ENCODE measurements at places on chromosomes 2 and 18.
A peak's percentile ranks its signal among the peaks of the same experiment; 100 is the strongest.

- DNase-seq, result no peak
Observed at GRCh38 chr2:176122683-176123410, at the start of gene HOXD9. TSS of gene HOXD9 (plus strand) at chr2:176122719. CDS start at chr2:176122769, 50 bp downstream.

DNA sequence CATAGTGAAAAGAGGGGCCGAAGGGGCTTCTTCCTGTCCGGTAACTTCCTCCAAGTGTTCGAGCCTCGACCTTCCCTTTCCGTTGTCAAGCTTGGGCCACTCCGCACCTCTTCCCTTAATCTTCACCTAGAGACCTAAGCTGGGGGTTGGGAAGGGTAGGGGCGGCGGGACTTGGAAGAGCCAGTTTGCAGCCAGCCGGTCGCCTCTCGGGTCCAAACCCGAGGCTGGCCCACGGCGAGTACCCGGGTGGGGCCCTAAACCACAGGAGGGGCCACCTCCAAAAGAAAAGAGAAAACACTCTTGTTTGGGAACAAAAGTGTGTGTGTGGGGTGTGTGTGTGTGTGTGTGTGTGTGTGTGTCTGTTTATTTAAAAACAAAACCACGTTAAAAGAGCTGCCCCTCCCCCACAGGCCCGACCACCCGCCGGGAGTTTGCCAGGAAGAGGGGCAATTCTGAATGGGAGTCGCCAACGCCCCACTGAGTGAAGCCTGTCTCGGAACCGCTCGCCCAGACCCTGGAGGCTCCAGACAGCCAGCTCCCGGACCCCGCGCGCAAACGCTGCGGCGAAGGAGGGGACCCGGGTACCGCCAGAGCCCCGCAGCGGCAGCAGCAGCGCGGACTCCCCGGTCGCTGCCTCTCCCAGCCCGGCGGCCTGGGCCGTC lies 488 bp upstream of the RHOB start:
- no peak for DNase-seq

DNA sequence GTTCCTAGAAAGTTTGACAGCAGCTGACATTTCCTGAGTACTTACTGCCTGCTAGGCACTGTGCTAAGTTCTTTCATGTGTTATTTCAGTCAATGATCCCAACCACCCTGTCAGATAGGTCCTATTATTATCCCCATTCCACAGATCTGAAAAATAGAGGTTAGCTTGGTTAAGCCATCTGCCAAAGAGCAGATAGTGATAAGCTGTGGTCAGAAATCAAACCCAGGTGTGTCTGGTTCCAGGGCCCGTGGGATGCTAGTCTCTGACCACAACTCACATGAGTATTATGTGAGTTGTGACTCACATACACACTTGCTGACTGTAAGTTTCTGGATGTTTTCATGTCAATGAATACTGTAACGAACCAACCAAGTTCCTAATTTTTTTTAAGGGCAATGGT lies 132.0 kb upstream of the APCDD1 start:
- DNase-seq, result no peak

DNA sequence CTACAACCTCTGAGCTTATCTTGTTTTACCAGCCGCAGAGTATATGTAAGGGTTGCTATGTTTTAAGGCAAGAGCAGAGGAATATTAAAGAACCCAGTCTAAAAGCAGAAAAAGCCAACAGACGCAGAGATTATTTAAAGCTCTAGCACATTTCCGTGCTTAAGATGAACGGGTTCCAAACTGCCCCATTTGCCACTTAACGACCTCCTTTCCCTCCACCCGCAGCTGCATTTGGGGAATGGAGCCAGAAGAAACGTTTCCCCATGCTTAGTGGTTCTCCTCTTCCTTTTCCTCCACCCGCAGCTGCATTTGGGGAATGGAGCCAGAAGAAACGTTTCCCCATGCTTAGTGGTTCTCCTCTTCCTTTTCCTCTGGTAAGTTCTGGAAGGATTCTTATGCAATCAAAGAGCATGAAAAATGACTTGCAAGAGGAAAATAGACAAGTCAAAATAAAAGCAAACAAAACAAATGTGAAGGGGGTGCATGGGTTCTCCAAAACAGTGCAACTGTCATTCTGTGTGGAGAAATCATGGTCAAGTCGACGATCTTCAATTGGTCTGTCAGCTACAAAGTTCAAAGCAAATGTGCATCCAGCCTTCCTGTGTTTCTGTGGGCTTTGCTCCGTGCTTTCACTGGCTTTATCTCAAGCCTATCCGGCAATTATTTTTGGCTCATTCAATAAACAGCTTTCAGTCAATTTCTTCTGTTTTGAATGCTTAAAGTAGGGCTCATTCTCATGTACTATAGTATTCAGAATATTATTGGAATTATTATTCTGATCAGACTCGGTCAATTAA lies 57.8 kb downstream of the DIPK1C start:
- DNase-seq, result no peak

DNA sequence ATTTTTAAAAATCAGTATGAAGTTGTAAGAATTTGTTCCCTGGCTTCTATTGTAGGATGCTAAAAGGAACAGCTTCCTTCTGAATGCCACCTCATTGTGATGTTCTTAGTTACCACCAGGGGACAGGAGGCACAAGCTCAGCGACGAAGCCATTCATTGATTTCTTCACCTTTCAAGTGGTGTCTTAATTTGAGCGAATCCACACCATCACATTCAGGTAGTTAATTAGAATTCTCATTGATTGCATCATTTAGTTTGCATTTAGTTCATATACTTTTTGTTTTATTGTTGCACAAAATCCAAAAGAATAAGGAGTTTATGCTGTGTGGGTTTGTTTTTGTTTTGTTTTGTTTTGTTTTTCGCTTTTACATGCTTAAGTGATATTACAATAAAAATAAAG lies 23.1 kb downstream of the CYP27C1 start:
- DNase-seq, result peak; percentile 13

- DNase-seq, result no peak
Observed at GRCh38 chr2:42962508-42962953, 170.1 kb upstream of the HAAO start.

GRCh38 chr18:13517369-13517768 lies 209.0 kb downstream of the FAM210A start:
- DNase-seq, result no peak

DNA sequence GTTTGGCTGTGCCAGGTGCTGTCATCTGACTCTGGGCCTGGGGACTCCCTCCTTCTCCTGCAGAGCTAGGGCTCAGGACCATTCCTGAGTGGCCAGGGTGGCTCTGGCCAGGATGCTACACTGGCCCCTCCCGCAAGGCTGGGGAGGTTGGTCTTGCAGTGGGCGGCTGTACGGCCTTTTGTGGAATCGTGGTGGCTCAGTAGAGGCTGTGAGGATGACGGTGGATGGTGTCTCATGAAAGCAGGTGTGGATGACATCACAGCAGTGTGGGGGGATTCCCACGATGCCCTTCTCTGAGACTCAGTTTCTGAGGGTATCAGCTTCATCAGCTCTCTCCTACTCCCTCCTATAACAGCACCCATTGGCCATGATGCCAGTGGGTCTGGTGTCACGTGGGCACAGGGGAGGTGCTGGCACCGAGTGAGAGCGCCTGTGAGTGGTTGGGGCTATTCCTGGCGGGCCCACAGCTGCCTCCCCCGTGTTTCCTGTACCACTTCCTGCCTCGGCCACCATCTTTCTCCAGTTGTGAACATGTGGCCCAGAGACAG lies 144.2 kb upstream of the HDAC4 start:
- no peak for DNase-seq

DNA sequence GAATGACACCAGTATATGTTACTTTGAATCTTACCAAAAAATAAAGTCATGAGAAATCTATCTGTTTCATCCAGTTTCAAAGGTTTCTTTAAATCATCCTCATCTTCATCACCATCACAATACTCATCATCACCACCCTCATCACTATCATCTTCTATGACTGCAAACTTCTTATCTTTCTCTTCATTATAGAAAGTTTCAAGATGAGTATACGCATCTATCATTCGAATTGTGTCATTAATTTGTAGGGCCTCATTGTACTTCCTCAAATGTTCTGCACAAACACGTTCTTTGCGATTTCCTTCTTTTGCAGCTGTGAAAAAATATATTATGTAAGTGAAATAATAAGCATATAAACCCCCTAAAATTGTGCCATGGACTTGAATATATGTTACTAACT lies 34.1 kb upstream of the FAP start:
- DNase-seq, result no peak

GRCh38 chr2:144834998-144835633 lies 315.2 kb upstream of the ZEB2 start:
- no peak for DNase-seq

DNA sequence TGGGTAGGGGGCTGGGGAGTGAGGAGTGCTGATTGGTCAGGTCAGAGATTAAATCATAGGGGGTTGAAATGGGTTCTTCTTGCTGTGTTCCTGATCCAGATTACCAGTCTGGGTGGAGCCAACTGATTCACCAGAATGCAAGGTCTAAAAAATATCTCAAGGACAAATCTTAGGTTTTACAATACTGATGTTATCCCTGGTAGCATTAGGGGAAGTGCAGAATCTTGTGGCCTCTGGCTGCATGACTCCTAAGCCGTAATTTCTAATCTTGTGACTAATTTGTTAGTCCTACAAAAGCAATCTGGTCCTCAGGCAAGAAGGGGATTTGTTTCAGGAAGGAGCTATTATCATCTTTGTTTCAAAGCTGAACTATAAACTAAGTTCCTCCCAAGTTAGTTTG lies 289.2 kb upstream of the KYNU start:
- DNase-seq, result no peak

Measured in DMS79 (cell line).